NK-92 treated with Interleukin-12 subunit alpha and Interleukin-12 subunit beta, amount 100 ng/mL, for 24 hours (cell line): ENCODE measurements at places on chromosomes 7 and 10.

DNA sequence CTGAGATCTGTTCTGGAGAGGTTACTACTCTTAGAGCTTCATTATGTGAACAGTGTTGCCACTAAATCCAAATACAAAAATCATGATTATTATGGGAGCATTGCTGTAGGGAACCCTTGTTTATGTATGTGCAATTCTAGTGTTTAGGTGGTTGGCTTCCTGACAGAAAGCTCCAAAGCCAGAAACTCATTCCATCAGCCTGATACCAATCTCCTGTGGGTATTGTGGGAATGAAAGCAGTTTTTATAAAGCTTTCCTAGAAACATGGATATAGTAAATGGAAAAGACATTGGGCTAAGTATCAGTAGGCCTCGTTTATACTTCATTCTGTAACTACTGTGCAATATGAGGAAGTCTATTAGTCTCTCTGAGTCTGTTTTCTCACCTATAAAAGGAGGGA, 6.4 kb downstream of the SDK1 start:
- no peak for DNase-seq

- DNase-seq, result no peak
Observed at GRCh38 chr10:74083304-74083703, 67.3 kb downstream of the AP3M1 start.

DNA sequence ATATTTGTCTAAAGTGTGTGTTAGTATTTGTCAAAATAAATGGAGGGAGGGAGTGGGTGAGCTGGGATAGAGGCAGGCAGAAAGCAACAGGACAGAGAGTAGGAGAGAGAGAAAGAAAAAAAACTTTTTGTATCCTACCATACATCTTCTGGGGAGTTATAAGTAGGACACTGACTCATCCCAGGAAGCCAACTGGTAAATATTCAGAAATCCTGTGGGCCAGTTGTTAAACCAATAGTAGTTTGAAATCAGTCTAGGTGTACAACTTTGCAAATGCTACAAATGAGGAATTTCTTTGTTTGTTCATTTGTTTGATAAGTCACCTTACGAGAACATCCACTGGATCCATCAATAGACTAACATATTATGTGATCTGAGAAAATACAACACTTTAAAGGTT, 980.9 kb downstream of the GATA3 start:
- DNase-seq, result no peak

- no peak for DNase-seq
Observed at GRCh38 chr7:127858915-127859189, 172.4 kb downstream of the LRRC4 start.

GRCh38 chr10:67794909-67795460, 43.0 kb downstream of the DNAJC12 start:
- DNase-seq, result no peak

- DNase-seq, result no peak
Observed at GRCh38 chr7:51139796-51140195, 176.8 kb downstream of the COBL start.

DNA sequence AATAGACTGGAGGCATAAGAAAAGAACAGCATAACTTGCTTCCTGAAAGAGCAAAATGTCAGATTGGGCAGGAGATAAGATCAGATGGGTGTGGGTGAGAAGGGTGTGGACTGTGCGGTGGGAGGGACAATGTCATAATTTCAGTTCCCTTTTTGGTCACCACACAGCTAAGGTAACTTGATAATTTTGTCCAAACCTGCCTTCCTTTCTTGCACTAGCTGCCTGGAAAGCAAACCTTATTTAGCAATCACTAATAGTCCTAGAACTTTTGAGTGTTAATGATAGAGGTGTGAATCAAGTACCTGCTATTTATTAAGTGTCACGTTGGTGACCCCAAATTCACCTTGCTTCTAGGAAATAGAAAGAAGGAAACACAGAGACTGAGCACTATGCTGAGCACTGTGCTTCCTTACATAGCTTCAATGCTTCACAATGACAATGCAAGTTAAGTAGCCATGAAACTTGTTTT, 72.4 kb upstream of the SP4 start:
- DNase-seq, result peak; percentile 40

GRCh38 chr10:7756360-7756992, 31.3 kb downstream of the KIN start:
- no peak for DNase-seq

DNA sequence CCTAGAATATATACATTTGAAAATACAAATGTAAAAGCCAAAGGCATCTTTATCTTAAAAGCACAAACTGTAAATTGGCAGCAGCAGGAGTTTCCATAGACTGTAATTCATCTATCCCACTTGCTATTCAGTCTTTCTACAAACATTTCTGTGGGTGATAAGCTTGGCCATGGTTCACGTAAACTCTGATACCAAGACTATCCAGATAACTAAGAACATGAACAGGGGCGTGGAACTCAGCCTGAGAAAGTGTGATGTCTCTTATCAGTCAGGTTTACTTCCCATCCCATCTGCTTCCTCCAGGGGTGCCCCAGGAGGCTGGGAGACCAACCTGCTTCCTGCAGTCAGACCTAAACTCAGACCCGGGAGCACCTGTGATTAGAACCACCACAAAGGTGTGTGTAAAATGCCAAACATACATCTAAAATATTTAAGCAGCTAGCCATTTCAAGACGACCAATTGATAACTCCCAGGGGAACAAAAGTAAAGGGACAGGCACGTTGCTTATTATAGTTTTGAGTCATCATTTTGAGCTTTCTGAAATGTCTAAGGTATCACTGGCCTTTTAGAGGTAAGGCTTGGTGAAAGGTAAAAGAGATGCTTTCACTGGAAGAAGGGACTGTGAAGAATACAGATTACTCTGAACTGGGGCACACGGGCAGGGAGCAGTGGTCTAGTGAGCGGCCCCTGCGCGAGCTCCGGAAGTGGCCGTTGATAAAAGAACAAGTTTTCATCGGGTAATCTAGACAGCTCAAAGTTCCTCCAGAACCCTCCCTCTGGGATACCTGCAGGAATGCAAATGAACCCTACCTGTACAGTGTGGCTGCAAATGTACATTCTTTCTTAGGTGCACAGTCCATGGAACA, 51.5 kb downstream of the RSU1 start:
- no peak for DNase-seq

- no peak for DNase-seq
Observed at GRCh38 chr7:16123117-16123770, 298.1 kb downstream of the CRPPA start.

GRCh38 chr10:115982076-115982475, 290.9 kb downstream of the GFRA1 start:
- DNase-seq, result no peak

- DNase-seq, result no peak
Observed at GRCh38 chr7:46317256-46317655, 396.2 kb upstream of the IGFBP3 start.

DNA sequence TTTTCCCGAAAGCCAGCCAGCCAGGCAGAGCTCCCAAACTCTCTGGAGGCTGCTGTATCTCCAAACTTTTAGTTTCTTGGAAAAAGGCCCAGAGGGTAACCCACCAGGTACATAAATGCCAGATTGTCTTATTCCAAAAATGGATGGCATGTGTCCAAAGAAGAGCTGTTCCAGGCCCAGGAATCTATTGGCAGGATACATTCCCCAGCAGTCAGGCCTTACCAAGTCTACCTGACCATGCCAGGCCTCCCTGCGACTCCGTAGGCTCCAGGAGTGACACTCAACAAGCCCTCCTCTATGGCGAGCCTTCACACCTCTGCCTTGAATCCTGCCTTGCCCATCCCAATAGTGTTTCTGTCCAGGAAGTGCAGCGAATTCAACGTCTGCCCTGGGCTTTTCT, 95.6 kb downstream of the GRB10 start:
- DNase-seq, result no peak

DNA sequence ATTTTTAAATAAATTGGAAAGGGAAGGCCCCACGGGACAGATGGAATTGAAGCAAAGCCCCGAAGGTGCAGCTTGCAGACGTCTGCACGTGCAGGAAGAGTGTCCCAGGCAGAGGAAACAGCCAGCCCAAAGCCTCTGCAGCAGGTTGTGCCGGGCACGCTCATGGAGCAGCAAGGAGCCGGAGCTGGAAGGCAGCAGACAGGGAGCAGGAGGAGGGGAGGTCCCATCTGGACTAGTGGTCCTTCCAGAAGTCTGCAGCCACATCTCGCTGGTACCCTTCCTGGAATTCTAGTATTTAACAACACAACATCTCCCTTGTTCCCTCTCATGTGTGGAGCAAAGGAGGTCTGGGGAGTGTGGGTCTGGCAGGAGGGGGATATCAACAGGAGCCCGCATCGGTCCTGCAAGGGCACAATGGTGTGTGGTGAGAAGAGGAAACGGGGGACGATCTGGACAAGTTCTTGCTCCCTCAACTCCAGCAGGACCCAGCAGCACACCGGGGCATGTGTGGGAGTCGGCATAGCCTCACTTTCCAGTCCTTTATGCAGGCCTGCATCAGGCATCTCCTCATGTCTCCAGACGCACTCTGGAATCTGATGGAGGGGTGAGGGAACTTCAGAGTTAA, 169.3 kb downstream of the GRID1 start:
- no peak for DNase-seq

GRCh38 chr10:124831116-124831515, 29.5 kb downstream of the ABRAXAS2 start:
- DNase-seq, result no peak

DNA sequence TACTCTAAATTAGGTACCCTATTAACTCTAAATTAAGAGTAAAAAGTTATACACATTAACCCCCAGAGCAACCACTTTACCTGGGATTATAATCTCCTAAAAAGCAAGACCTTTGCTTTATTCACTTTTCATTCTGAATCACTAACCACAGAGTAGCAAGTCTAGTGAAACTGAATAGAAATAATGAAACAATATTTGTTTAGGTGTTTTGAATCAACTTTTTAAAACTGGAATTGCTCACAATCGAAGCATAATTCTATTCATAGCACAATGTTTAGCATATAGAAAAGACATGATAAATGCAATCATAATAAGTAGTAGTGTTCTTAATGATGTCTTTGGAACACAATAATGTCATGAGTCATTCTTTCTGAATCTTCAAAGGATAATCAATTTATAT, 37.0 kb upstream of the CASD1 start:
- DNase-seq, result no peak

DNA sequence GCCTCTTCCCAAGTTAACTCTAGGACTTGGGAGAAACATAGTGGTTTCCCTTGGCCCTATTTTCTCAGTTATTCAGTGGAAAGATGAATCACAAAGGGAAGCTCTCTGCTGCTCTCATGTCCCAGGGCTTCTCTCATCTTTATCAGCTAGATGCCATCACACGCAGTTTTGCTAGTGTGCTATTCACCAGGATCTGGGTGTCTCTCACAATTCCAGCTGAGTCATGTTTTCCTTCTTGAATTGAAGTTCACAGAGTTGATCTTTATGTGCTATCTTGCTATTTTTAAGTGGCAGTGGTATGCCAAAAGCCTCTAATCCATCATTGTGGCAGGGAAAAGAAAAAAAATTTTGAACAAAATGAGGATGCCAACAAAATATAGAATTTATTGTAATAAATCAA, 101.3 kb downstream of the TWIST1 start:
- no peak for DNase-seq

DNA sequence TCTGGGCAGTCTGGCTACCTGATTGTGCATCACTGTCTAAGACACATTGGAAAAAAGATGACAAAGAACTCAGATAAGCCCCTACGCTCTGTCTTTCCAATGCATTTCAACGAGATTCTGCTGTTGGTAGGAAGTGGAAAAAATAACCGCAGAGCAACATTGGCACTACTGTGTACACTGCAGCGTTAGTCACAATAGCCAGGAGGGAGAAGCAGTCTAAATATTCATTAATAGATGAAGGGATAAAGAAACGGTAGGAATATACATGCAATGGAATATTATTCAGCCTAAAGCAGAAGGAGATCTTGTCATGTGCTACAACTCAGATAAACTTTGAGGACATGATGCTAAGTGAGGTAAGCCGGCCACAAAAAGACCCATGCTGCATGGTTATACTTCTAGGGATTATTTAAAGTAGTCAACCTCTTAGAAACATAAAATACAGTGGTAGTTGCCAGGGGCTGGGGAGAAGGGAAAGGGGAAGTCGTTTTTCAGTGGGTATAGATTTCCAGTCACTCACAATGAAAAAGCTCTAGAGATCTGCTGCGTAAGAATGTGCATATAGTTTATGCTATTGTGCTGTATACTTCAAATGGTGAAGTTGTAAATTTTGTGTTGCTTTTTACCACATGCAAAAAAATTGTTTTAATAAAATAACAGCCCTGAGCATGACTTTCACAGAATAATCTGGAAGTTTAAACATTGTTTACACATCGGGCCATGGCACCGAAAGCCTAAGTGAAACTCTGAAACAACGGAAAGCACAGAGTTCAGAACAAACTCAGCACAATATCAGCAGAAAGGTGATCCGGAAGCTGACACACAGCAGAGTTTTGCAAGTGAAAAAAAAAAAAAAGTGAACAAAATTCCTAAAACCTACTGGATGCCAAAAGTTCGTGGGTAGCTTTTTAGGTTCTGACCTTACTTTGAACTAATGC, 40.1 kb downstream of the ELMO1 start:
- DNase-seq, result no peak

- no peak for DNase-seq
Observed at GRCh38 chr10:112616647-112617046, 169.6 kb downstream of the VTI1A start.

- DNase-seq, result no peak
Observed at GRCh38 chr10:35223016-35223415, 96.4 kb downstream of the CREM start.

DNA sequence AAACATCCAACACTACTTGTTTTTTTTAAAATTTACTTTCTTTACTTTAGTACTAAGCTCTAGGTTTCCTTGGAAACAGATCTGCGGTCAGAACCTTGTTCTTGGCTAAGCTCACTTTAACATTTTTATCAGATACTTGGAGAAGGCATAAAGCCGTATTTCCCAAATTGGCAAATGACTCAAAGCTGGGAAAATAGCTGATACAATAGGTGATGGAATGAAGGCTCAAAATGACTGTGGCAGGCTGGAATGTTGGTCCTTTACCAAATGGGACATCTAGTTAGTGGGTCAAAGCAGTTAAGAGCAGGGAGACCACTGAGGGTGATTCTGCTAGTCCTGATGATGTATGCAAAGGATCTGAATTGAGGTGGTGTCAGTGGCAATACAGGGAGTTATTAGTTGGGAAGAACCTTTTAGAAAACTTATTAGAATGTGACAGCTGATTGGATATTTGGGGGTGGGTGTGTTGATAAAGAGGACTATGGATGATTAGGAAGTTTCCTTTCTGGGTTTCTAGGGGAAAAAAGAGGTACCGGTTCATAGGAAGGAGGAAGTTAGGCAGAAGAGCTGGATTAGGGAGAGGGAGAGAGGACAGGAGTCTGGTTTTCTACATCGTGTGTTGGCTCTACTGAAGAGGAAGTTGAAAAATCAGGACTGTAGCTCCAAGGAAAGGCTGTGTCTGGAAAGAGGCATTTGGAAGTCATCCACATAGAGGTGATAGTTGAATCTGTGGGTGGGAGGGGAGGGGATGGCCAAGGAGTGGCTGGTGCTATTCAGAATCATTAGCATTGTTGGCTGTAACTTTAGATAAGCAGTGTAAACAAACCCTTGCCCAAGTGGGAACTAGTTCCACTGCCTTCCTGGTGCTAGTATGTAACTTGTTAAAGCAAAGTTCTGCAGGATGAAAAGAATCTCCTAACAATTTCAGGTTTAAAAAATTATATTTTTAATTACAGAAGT, 13.1 kb downstream of the PLCE1 start:
- no peak for DNase-seq
